GM19239 (cell line): ENCODE measurements at places on chromosomes 2 and 18.

GRCh38 chr2:150138587-150138986 is 348.9 kb downstream of the RND3 start:
- no peak for DNase-seq

DNA sequence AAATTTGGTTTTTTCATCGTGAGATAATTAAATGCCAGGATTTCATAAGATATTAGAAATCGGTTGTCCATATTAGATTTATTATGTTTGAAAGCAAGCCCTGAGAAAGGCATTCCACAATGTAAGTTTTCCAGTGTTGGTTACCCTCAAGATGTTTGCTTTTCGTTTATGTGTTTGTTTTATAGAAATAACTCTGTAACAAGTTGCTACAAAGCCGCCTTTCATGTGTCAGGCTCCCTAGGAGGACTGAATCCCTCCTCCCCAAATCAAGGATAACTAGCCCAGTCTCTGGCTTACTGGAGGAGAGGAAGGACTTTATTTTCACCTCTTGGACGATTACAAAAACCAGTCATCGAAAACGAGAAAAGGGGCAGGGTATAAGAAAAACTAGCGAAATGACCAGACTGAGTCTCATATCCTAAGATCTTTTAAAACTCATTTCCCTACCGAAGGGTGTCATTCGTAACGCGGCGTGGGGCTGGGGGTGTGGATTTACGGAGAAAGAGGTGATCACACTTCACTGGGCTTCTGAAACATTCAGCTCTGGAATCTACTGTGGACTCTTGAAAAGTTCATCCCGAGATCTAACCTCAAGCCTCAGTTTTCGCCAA is 1.0 kb upstream of the PEX13 start:
- peak; percentile 2 for DNase-seq

DNA sequence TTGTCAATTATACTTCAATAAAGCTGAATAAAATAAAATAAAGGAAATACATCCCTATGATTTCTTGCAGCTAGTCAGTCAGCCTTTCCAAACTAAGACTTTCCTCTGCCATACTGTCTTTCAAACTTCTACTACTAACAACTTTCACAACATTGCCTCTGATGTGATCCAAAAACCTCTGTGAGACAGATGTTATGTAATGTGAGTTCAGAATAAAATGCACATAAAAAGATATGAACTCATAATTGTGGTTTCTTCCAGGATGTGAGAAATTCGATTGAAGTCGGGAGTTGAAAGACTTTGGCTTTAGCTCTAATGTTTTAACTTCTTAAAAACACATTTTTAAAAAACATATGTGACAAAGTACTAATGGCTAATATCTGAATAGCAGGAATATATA is 98.7 kb downstream of the PIGN start:
- DNase-seq = no peak

- peak; percentile 30 for DNase-seq
These were observed 27.8 kb upstream of the COPS8 start for GRCh38 chr2:237057893-237058300.

GRCh38 chr2:237558961-237559641 is 7.3 kb upstream of the PRLH start:
- DNase-seq = no peak

DNA sequence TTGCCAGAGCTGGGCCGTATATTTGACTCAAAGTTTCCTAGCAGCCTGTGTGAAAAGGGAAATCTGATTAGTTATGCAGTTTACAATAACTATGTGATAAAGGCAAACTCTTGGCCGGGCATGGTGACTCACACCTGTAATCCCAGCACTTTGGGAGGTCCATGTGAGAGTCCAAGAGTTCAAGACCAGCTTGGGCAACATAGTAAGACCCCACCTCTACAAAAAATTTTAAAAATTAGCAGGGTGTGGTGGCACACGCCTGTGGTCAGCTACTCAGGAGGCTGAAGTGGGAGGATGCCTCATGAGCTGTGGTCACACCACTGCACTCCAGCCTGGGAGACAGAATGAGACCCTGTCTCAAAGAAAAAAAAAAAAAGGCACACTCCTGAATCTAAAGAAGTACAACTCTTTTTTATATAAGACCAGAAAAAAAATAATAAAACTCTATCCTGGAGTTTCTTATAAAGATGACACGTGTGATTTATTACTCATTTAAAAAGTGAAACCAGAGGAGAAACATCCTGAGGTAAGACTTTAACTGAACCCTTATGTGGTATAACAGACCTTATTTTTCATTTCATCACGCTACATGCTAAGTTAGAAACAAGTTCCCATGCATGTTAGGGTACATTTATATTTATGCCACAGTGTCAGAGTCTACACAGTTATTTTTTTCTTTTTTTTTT is 32.6 kb upstream of the KCMF1 start:
- DNase-seq = no peak

- DNase-seq = no peak
These were observed 330.9 kb downstream of the RIT2 start for GRCh38 chr18:42784632-42785031.

DNA sequence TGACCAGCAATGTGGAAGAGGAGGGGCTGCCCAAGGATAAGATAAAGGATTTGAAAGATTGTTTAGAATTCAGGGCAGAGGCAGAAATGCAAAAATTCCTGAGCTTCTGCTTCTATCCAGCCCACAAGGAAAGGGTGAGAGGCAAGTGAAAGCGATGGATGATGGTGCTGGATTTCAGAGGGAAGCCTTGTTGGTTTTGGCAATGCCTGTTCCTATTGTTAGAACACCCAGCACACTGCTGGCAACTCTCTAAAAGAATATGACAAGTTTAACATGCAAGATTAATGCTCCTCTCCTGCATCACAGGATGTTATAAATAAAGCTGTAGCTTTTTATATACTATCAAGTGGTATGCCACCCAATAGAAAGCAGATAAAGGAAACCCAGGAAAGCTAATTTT is 92.6 kb downstream of the ZNF385B start:
- no peak for DNase-seq

DNA sequence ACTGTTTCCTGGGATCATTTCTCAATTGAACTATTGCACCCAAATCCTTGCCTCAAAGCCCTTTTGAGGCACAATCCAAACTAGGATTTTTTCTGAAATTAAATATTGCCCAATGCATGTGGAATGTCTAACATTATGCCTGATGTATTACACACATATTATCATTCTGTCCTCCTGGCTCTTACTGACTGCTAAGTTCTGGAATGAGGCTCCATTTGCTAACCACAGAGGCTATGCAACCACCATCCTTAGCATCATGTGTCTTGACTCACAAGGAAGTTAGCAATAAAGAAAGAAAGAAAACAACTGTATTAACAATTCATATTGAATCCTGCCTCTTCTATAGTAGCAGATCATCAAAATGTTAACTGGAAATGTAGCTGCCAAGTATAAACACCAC is 1142.7 kb downstream of the CNTNAP5 start:
- no peak for DNase-seq
